ENCODE measurements at places on chromosomes 13 and 19. TPM values are rescaled to one million over a fixed set of nuclear protein-coding genes. Genes with fewer than 3 reads are reported as not detected.
A peak's percentile ranks its signal among the peaks of the same experiment; 100 is the strongest.

IL11 gene
- 0.12 TPM for total RNA-seq

- DNase-seq: no peak
Measured at GRCh38 chr13:113098162-113098732, 7.3 kb upstream of the F7 start.

DNA sequence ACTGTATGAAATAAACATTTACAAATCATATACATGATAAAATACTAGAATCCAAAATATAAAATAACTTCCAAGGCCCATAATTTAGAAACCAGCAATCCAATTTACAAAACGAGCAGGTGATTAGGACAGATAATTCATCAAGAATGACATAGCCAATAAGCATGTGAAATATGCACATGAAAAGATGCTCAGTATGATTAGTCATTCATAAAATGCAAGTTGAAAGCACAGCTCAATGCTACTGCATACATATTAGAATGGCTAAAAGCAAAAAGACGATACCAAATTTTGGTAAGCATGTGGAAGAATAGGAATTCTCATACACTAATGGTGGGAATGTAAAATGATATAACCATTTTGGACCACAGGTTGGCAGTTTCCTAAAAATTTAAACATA is 837.2 kb upstream of the MIR17HG start:
- DNase-seq: no peak

GRCh38 chr13:110097013-110097412 is 209.9 kb downstream of the COL4A1 start:
- no peak for DNase-seq

GRCh38 chr13:24662195-24663088 is 17.8 kb upstream of the ATP12A start:
- no peak for DNase-seq

ZNF628 gene
- total RNA-seq: 16.7 TPM

GRCh38 chr19:33424181-33424580 is 50.7 kb downstream of the CEBPG start:
- no peak for DNase-seq

DNA sequence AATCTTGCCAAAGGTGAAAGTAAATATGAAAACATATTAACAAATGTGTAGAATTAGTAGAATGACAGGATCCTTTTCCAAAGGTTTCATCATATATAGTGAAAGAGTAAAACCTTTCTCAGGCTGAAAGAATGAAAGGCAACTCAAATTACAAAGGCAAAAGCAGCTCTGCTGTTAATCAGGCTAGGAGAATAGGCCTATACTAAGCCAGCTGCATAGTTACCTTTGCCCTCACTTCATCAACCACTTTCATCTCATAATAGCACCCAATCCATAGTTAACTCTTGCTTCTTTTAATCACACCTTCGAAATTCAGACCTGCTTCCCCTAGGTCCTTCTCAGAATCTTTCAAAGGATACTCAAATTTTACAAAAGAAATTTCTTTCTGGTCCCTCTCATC is 1167.6 kb upstream of the ATXN8OS start:
- no peak for DNase-seq

DNA sequence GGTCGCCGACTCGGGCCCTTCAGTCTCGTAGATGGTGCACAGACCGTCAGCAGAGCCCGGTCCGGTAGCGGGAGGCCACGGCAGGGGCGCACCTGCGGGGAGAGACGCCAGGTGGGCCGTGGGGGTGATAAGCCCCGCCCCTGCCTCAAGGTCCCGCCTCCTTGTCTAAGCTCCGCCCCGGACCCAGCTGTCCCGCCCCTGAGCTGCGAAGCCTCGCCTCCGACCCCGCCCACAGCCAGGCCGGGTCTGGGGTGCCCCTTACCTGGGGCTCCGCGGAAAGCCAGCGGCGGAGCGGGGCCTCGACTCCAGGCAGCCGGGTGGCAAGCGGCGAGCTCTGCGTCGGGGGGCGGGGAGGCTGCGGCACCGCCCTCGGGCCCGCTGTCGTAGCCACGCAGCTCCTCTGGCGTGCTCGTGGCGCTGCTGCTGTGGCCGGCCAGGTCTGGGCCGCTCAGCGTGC is 4.7 kb downstream of the PRR36 start:
- DNase-seq: peak; percentile 40

- no peak for DNase-seq
Measured at GRCh38 chr13:47896546-47896945, 104.5 kb downstream of the SUCLA2 start.

GRCh38 chr13:84985860-84986259 is 813.4 kb downstream of the SLITRK6 start:
- DNase-seq: no peak

MEDAG gene
- 0.35 TPM for total RNA-seq

CEACAM8 gene
- total RNA-seq: not detected

DNA sequence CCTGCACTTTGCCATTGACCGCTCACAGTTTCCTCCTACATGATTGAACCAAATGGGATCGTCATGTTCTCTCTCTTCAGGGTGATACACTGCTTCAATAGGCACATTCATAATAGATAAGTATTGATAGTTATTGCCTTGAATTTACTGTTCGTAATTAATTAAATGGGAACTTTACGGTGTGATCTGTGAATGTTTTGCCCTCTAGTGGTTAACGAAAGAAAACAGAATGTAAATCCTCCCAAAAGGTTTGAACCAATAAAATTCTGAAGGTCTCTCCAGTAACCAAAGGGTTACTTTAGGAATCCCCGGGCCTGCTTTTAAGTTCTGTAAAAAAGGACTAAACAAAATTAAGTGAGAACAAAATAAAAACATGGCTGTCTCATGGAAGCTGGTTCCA is 389.3 kb downstream of the DACH1 start:
- DNase-seq: peak; percentile 10

RFPL4A gene
- not detected for total RNA-seq

- DNase-seq: peak; percentile 75
Measured at GRCh38 chr13:97367016-97367822, 66.8 kb upstream of the RAP2A start.

All from cardiac muscle cell (in vitro differentiated cells and primary cell).